Karpas-422 (cell line): ENCODE measurements at places on chromosomes 1 and 21. TPM values are rescaled to one million over a fixed set of nuclear protein-coding genes. Genes with fewer than 3 reads are reported as not detected.

Gene CD1B
- not detected in 2 replicates for total RNA-seq

Gene RCC2
- total RNA-seq: 84.2 and 94.5 TPM in 2 replicates

Gene RGS8
- total RNA-seq: 20.5 and 25.5 TPM in 2 replicates

Gene HSD3B2
- total RNA-seq: not detected in 2 replicates

Gene MORN1
- 6.2 and 9.8 TPM in 2 replicates for total RNA-seq

Gene KIF21B
- total RNA-seq: 0.22 TPM in 2 replicates

Gene MIXL1
- total RNA-seq: 9.2 and 20.8 TPM in 2 replicates

Gene ZBTB18
- 6.6 and 9.5 TPM in 2 replicates for total RNA-seq

Gene CFHR2
- total RNA-seq: not detected in 2 replicates

Gene IFNLR1
- total RNA-seq: 17.7 and 18.1 TPM in 2 replicates

Gene HMGN1
- 430 and 561 TPM in 2 replicates for total RNA-seq

Gene GBP7
- total RNA-seq: not detected in 2 replicates

GRCh38 chr1:211340622-211341507, 14.2 kb downstream of the TRAF5 start:
- no peaks in the 10 kb centered on the region for H3K27me3 ChIP-seq
- H3K36me3 ChIP-seq: no peaks in the 10 kb centered on the region
- no peak overlapping the region for H3K4me3 ChIP-seq
- DNase-seq: no peak

DNA sequence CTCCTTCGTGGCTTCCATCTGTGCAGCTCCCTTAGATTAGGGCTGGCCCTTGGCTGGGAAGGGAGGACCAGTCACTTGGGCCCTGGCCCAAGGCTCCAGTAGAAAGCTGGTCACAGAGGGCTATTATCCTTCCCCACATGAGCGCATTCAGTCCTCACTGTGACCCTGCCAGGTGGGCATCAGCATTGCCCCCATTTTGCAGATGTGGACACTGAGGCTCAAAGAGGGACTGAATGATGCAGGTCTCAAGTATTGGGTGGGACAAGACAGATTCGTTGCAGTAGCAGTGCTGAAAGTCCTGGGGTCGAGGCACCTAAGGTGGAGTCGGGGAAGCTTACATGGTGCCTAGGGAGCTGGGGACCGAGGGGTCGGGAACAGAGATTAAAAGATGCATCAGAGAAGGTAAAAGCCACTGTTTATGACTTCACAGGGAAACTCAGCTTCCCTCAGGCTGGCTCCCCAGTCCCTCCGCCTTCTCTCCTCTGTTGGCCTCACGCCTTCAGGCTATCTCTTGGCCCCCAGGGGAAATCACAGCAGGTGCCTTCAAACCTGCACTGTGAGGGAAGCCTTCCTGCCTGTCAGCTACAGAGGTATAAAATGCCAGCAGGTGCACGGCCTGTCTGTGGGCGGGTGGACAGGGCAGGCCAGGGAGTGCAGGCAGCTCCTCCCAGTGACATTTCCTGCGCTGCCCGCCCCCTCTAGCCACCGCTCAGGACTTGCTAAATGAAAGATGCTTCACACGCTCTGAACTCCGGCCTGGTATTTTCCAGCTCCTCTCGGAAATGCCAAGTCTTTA, 178.4 kb downstream of the GRIK3 start:
- H3K27ac ChIP-seq: no peak overlapping the region
- no peaks in the 10 kb centered on the region for H3K36me3 ChIP-seq
- peaks cover 6% of the 10 kb centered on the region for H3K4me1 ChIP-seq
- no peak for DNase-seq

GRCh38 chr1:106223213-106223612, 833.3 kb upstream of the PRMT6 start:
- H3K27ac ChIP-seq: no peak overlapping the region
- no peaks in the 10 kb centered on the region for H3K27me3 ChIP-seq
- H3K4me1 ChIP-seq: no peaks in the 10 kb centered on the region
- no peaks in the 10 kb centered on the region for H3K36me3 ChIP-seq

GRCh38 chr1:77413541-77414335, 131.9 kb downstream of the AK5 start:
- no peaks in the 10 kb centered on the region for H3K36me3 ChIP-seq
- peaks cover 5% of the 10 kb centered on the region for H3K27me3 ChIP-seq
- H3K27ac ChIP-seq: peak overlapping the region; percentile 65

GRCh38 chr1:172533513-172534151, 682 bp downstream of the SUCO start:
- peaks cover 49% of the 10 kb centered on the region for H3K4me1 ChIP-seq
- H3K27me3 ChIP-seq: no peaks in the 10 kb centered on the region
- H3K4me3 ChIP-seq: peak overlapping the region; percentile 90
- no peaks in the 10 kb centered on the region for H3K36me3 ChIP-seq
- peak overlapping the region; percentile 78 for H3K27ac ChIP-seq

DNA sequence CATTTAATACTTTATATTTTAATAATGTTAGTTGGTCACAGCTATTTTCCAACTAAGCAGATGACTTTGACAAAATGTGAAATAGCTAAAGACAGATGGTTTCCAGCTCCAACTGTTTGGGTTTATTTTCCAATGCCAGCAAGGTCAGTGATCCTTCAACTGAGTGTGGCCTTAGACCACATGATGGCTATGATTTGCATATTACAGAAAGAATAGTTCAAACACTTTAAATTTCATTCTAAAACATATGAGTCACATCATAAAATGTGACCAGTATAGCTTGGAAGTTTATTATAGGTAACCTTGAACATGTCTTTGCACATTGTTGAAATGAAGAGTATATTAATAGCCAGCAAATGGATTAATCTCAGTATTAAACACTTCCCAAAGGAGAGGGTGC, 454.0 kb upstream of the C1orf87 start:
- no peak overlapping the region for H3K4me3 ChIP-seq
- H3K36me3 ChIP-seq: no peaks in the 10 kb centered on the region
- no peaks in the 10 kb centered on the region for H3K27me3 ChIP-seq
- H3K4me1 ChIP-seq: no peaks in the 10 kb centered on the region

- no peaks in the 10 kb centered on the region for H3K36me3 ChIP-seq
- H3K27me3 ChIP-seq: no peaks in the 10 kb centered on the region
- no peaks in the 10 kb centered on the region for H3K4me1 ChIP-seq
- H3K27ac ChIP-seq: no peak overlapping the region
- H3K4me3 ChIP-seq: no peak overlapping the region
These were observed 95.6 kb upstream of the JUN start for GRCh38 chr1:58879464-58879863.

GRCh38 chr1:47180603-47181094, 9.2 kb downstream of the PDZK1IP1 start:
- H3K27ac ChIP-seq: no peak overlapping the region
- H3K4me1 ChIP-seq: peaks cover 16% of the 10 kb centered on the region
- DNase-seq: no peak
- no peak overlapping the region for H3K4me3 ChIP-seq
- no peaks in the 10 kb centered on the region for H3K36me3 ChIP-seq

DNA sequence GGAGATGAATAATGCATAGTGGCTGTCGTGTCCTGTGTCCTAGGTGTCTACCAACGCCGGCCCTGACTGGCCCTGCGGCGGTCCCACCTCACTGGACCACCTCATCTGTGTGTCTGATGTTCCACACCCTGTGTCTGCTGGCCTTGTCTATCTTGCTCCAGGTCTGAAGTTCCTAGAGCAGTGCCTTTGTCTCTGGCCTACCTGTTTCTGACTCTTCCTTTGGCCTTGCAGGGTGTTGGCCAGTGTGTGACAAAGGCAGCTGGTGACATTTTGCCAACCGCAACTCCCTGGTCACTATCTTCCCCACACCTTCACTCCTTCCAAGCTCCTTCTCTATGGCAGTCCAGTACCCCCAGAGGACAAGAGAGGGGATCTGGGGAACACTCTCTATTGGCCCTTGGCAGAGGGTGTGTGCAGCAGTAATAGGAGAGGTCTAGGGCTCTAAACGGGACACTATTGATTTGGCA, 1.4 kb upstream of the AHDC1 start:
- H3K4me3 ChIP-seq: no peak overlapping the region
- H3K36me3 ChIP-seq: no peaks in the 10 kb centered on the region
- no peaks in the 10 kb centered on the region for H3K27me3 ChIP-seq
- H3K4me1 ChIP-seq: peaks cover 50% of the 10 kb centered on the region

- DNase-seq: peak; percentile 58
- no peaks in the 10 kb centered on the region for H3K36me3 ChIP-seq
- no peaks in the 10 kb centered on the region for H3K4me1 ChIP-seq
- no peak overlapping the region for H3K4me3 ChIP-seq
- no peaks in the 10 kb centered on the region for H3K27me3 ChIP-seq
- no peak overlapping the region for H3K27ac ChIP-seq
These were observed 33.0 kb downstream of the LAMC2 start for GRCh38 chr1:183218971-183219615.

- H3K27ac ChIP-seq: peak overlapping the region; percentile 67
- peak; percentile 69 for DNase-seq
- peaks cover 38% of the 10 kb centered on the region for H3K4me1 ChIP-seq
- peak overlapping the region; percentile 93 for H3K4me3 ChIP-seq
- no peaks in the 10 kb centered on the region for H3K27me3 ChIP-seq
These were observed 494 bp downstream of the APH1A start for GRCh38 chr1:150268340-150268704.

DNA sequence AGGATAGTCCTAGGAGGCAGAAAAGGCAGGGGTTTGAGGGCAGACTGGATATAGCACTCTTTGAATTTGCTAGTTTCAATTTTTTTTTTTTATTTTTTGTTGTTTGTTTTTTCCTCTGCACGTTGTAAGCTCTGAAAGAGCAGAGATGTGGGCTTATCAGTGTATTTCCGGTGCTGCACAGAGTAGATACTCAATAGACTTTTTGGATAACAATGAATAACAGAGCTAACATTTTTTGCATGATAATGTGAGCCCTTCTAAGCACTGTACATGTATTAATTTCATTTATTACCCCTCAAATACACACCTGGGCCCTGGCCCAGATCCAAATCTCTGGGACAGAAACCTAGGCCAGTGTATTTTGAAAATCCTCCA, 17.1 kb upstream of the PARP1 start:
- peak overlapping the region; percentile 16 for H3K27ac ChIP-seq
- H3K4me3 ChIP-seq: 0 out of 2 replicates have a peak overlapping the region, but pooled peaks have one; percentile 2
- no peaks in the 10 kb centered on the region for H3K36me3 ChIP-seq
- H3K4me1 ChIP-seq: peaks cover 51% of the 10 kb centered on the region
- DNase-seq: no peak
- no peaks in the 10 kb centered on the region for H3K27me3 ChIP-seq

DNA sequence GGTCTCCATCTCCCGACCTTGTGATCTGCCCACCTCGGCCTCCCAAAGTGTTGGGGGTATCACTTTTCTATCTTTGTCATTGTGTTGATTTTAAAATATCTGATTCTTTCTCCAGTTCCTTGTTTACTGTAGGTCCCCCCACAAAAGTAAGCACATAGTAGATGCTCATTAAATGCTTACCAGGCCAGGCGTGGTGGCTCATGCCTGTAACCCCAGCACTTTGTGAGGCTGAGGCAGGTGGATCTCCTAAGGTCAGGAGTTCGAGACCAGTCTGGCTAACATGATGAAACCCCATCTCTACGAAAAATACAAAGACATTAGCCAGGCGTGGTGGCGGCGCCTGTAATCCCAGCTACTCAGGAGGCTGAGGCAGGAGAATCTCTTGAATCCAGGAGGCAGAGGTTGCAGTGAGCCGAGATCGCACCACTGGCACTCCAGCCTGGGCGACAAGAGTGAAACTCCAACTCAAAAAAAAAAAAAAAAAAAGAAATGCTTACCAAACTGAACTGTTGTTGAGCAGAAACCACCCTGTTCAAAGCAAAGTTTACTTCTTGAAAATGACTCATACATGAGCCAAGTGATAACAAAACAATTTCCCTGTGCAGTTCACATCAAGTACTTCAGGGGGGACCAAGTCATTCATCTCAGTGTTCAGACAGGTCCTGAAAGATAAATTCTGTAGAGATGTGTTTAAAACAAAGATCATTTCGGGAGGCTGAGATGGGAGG, 24.3 kb upstream of the NID1 start:
- no peak overlapping the region for H3K4me3 ChIP-seq
- no peaks in the 10 kb centered on the region for H3K4me1 ChIP-seq
- H3K27ac ChIP-seq: no peak overlapping the region

- DNase-seq: no peak
- H3K27me3 ChIP-seq: no peaks in the 10 kb centered on the region
- no peaks in the 10 kb centered on the region for H3K36me3 ChIP-seq
- no peak overlapping the region for H3K4me3 ChIP-seq
- no peaks in the 10 kb centered on the region for H3K4me1 ChIP-seq
These were observed 33.1 kb upstream of the COG2 start for GRCh38 chr1:230609208-230609607.

DNA sequence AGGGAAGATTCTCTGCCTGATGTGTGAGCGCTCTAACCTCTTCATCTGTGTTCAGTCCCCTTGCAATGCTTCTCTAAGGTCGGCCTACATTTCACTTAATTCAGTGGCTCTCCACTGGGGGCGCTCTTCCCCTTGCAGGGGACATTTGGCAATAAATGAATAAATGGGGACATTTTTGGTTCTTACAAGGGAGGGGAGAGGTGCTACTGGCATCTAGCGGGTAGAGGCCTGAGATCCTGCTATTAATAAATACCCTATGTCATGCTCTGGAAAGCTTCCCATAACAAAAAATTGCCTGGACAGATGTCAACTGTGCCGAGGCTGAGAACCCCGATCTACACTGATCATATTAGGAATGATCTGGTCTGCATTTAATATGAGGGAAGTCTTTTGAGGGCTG, 25.9 kb upstream of the DNAJC11 start:
- DNase-seq: peak; percentile 94
- no peak overlapping the region for H3K4me3 ChIP-seq
- H3K27ac ChIP-seq: no peak overlapping the region
- H3K27me3 ChIP-seq: no peaks in the 10 kb centered on the region
- H3K4me1 ChIP-seq: peaks cover 3% of the 10 kb centered on the region; the same call in 1 of the 2 replicates

DNA sequence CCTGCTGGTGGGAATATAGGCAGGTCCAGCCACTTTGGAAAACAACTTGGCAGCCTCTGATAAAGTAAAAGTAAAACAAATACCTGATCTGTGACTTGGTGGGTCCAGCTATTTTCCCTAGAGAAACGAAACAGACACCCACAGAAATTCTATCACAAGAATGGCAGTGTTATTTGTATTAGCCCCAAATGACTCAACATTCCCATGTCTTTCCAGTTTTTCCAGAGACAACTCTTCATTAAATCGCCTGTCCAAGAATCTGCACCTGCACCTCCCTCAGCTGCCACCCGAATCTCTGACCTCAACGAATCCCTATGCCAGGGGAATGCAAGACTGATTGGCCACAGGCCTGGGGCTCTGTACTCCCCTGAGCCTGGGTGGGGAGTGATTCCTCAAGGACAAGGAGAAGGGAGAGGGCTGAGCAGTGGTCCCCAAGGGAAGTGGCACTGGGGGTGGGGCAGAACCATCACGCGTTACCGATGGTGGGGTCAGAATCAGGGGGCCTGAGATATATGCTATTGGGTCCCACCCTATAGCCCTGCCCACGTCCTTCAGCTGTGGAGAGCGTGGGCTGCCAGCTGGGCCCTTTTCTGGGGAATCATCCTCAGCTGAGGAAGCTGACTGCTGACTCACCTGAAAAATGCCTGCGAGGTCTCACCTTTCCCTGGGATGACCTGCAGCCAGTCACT, 553.0 kb downstream of the PTPRU start:
- no peak overlapping the region for H3K4me3 ChIP-seq
- no peak overlapping the region for H3K27ac ChIP-seq
- no peaks in the 10 kb centered on the region for H3K36me3 ChIP-seq
- peaks cover 2% of the 10 kb centered on the region; the same call in 1 of the 2 replicates for H3K4me1 ChIP-seq
